ENCODE measurements at places on chromosomes 1 and 21.

DNA sequence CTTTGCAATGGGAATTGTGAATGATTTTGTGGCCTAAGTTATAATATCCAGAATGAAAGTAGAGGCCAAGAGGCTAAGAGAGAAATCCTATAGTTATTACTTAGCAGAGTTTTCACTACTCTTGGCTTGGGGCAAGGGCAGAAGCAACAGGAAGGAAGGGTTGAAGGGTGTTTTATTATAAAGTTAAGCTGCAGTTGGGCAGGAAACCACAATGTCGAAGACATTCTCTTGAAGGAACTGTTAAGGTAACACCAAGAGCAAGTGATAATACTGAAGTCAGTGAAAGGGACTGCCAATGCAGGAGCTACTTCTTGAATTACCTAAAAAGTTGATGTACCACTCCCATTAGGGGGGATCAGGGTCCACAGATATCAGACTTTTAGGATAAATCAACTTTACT lies 8.3 kb downstream of the XCL2 start:
- no peak for DNase-seq

- DNase-seq = no peak
These were observed 33.0 kb downstream of the PIK3C2B start for GRCh38 chr1:204461331-204462228.

- DNase-seq = no peak
These were observed 203.9 kb downstream of the ZNF326 start for GRCh38 chr1:90198616-90199332.

DNA sequence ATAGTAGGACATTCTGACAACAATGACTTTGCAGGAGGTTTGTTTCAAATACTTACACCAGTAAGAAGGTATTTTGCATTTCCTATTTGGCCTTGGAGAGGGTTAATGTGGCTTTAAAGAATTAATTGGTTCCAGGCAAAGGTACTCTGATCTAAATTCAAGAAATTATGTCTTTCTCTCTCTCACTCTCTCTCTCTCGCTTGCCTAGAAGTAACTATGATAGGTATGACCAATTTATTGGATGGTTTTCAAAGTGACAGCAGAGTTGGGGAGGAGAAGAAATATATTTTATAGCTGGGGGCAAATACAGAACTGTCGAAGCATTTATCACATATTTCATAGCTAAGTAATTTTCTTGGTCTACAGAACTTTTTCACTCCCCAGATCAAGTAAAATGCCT lies 116.0 kb downstream of the ATP6V1G3 start:
- DNase-seq = no peak

Measured in stimulated activated CD4-positive, alpha-beta T cell treated with anti-CD3 and anti-CD28 coated beads, Interleukin-12 subunit alpha, Interleukin-12 subunit beta, amount 100 ng/mL, for 48 hours (primary cell).